ENCODE measurements at places on chromosomes 12 and 14.

DNA sequence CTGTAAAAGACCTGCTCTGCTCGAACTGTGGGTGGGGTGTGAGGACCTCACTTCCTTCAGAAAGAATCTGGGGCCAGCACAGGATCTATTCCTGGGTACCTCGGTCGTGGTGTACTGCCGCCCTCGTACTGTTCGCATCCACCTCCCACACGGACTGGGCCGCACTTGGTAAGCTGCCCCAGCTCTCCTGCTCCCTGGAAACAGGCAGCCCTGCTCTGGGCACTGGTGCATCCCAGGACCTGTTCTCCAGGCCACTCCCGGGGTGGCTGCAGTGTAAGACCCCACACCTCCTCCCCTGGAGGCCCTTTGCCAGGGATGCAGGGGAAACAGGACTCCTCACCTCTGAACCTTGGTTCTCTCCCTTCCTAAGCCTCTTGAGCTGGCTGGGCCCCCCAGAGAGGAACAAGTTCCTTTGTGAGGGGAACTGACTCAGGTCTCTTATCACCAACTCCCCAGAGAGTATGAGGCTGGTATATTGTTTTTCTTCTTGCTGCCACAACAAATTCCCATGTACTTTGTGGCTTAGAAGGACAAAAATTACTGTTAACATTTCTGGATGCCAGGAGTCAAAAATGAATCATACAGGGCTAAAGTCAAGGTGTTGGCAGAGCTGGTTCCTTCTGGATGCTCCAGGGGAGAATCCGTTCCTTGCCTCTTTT is 276.5 kb downstream of the NUAK1 start:
- no peak for DNase-seq

GRCh38 chr12:91824991-91825390 is 320.7 kb downstream of the BTG1 start:
- no peak for DNase-seq

GRCh38 chr14:21033133-21033698 is 1.4 kb downstream of the RNASE13 start:
- DNase-seq, result no peak

GRCh38 chr12:25107920-25108319 is 87.0 kb downstream of the DNAI7 start:
- DNase-seq, result no peak

GRCh38 chr12:2244013-2244861 is 191.4 kb downstream of the CACNA1C start:
- DNase-seq, result no peak

DNA sequence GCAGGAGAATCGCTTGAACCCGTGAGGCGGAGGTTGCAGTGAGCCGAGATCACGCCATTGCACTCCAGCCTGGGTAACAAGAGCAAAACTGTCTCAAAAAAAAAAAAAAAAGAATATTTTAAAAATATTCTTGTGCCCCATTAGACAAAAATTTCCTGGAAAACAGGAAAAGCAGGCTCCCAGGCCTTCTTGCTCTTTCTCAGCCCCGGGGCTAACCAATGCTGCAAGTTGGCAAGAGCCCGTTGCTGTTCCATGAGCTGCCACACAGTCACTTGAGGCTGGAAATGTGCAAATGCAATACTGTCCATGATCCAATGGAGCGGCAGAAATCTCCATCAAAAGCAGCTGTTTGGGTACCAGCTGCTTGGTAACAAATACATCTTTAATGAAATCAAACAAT is 994.7 kb downstream of the VRK1 start:
- no peak for DNase-seq

DNA sequence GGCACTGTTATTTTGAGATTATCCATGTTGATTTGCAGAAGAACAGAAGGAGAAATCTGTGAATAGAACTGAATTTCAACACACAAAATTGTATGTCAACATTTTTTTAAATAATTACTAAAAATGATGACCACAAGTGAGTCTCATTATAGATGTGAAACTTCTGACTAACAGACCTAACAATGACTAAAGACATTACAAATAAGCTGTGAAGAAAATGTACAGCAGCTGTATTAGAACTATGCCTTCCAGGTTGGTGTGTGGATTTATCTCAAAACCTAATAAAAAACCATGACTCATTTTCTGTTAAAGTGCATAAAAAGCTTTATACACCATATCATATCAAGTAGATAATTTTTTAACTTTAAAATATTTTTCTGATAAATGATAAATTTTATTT is 22.5 kb upstream of the FOXG1 start:
- no peak for DNase-seq

- no peak for DNase-seq
These were observed 69.9 kb downstream of the PLXNC1 start for GRCh38 chr12:94218233-94218632.

GRCh38 chr12:50639721-50640120 is 124.2 kb upstream of the ATF1 start:
- DNase-seq, result no peak

GRCh38 chr12:29244159-29244765 is 95.2 kb downstream of the FAR2 start:
- DNase-seq, result no peak

DNA sequence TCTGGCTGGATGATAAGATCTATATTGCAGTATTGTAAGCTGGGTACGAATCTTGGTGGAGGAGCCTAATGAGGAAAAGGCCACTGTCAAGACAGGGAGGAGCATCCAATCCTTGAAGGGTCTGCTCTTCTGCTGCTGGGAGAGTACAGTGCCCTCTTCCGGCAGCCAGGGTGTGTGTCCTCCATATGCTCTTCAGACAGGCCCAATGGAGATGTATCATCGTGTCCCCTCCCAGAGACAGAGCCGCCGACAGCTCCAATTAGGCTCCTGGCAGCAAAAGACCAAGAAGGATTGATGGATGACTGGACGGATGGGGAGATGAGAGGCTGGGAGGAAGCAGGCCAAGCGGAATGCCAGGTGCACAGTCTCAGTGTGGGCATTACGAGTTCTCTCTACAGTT is 51.6 kb upstream of the PIWIL1 start:
- no peak for DNase-seq

- peak; percentile 57 for DNase-seq
These were observed 51.8 kb downstream of the FOXN3 start for GRCh38 chr14:89365061-89365801.

GRCh38 chr14:53622447-53622846 is 334.2 kb downstream of the BMP4 start:
- DNase-seq, result no peak

DNA sequence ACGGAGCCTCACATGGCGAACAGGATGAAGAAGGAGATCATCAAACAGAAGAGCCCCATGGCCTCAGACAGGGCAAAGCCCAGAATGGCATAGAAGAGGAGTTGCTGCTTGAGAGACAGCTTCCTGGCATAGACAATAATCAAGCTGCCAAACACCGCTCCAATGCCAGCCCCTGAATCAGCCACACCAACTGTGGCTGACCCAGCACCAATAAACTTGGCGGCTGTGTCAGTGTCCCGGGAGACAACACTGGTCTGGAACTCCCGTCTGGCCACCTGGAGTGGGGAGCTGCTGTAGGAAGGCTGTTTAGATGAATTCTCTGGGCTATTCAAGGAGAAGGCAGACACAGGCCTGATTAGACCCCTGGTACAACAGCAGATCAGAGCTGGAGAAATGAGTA is 100.1 kb downstream of the HEATR5A start:
- no peak for DNase-seq

DNA sequence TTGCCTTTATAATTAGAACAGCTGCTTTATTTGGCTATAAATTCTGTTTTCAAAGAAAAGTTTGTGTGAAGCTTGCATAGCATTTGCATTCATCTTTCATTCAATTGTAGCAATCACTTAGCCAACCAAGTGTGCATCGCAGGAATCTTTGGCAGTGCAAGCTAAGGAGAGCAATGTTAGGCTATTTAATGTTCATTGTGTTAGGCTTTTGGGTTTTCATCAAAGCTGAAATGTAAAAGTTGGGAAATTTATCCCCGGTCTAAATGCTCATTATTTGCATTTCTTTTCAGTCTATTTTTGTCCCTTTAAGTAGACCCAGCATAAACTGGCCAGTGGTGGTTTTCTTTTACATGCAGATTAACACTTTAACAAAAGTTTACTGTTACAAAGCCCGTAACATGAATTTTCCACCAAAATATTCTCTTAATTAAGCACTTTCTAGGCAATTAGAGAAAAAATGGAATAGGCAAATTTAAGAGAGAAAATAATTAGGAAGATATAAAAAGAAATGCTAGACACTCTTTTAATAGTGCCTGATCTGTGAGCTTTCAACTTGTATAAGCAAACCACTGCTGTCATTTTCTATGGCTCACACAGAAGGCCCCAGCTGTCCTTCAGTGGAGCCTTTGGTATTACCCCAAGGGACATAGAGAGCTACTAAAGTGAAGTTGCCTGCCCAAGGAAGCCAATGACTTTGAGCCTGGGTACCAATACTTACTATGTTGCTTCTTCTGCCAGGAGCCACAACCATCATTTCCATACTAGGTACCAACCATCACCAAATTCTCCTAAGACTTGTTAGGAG is 898.9 kb upstream of the SEL1L start:
- no peak for DNase-seq

DNA sequence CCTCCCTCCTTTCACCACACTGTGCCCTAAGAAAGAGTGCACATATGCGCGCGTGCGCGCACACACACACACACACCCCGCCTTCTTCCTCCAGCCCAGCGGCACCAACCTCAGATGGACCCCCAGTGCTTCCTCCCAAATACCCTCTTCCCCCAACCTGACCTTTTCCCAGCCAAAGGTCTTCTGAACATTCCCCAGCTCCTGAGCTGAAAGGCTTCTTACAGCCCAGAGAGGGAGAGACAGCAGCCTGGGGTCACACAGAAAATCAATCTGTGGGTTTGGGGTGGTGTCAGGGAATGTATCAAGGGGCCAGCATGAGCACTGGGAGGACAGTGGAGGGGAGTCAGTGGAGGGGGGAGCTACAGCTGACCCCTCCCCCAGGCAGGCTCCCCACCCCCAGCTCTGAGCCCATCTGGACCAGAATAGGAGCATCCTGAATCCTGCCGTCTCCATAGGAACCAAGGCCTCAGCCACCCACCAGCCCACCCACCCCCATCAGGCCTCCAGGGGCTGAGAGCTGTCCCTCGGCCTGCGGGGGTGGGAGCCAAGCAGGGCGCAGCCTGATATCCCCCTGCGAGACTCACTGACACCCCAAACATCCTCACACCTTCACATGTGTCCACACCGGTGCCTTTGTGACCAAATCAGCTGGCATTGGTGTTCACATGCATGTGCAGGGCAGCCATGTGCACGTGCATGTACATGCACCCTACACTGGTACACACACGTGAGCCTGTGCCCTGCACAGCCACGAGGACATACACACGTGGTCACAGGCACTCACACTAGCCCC is 5.7 kb downstream of the RASAL1 start:
- DNase-seq, result no peak

DNA sequence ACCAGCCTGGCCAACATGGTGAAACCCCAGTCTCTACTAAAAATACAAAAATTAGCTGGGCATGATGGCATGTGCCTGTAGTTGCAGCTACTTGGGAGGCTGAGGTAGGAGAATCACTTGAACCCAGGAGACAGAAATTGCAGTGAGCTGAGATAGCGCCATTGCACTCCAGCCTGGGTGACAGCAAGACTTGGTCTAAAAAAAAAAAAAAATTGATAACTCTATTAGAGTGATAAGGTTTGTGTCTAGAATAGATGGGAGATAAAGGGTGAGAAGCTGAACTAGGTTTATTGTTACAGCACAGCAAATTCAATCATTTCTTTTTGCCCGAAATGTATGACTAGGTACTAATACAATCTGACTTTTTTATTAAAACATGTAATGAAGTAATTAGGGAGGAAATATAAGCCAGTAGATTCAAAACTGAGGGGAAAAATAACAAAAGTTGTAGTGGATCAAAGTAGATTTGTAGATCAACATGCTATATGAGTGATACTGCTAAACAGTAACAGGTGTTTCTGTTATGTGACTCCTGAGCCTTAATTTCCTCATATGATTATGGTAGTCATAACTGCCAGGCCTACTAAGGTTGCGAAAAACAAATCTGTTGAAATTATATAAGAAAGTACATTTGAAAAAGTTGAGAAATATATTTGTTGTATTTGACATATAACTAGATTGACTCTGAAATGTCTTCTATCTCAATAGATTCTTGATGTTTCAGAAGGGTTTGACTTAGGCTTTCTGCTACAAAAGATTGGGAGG is 83.6 kb downstream of the WNK1 start:
- DNase-seq, result no peak

- no peak for DNase-seq
These were observed 7.3 kb upstream of the STX2 start for GRCh38 chr12:130846369-130846768.

All from effector CD4-positive, alpha-beta T cell (primary cell).